ENCODE measurements at places on chromosomes 7 and 10.

GRCh38 chr10:59362144-59362958 lies at the start of gene FAM13C:
Gene FAM13C, minus strand, starts transcription at chr10:59362549. Its CDS starts 89 bp downstream, at chr10:59362460.
- DNase-seq, result no peak

- no peak for DNase-seq
Measured at GRCh38 chr7:51075681-51076580, 240.7 kb downstream of the COBL start.

GRCh38 chr10:44253769-44254462 lies 131.0 kb downstream of the CXCL12 start:
- DNase-seq, result no peak

DNA sequence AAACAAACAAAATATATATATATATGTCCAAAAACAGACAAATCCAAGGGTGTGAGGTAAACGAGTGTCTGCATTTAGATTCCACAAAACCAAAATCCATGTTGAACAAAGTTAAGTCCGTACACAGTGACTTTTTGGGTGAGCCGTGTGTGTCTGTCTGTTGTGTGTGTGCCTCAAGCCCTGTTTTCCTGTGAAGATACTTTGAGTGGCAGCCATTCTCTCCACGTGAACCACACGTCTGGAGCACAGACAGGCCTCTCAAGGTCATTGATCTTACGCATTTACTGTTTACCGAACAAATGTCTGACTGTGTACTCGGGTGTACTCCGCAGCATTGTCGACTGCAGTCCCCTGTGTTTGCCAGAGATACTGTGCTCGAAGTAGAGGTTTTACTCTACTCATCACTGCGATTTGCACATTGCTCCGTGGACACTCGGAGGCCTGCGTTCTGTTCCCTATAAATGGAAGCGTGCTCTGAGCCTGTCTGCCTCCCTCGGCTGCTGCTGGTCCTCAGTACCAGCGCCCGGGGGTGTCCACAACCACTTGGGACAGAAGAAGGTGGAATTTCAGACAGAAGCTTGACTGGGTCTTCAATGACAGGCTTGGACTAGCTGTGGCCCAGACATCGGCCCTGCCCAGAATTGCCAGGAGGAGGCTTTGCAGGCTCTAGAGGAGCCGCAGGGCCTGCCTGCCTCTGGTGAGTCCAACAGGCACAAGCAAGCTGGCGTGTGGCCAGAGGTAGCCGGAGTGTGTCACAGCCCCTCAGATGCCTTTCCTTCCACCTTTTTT lies 22.1 kb downstream of the CYP17A1 start:
- no peak for DNase-seq

DNA sequence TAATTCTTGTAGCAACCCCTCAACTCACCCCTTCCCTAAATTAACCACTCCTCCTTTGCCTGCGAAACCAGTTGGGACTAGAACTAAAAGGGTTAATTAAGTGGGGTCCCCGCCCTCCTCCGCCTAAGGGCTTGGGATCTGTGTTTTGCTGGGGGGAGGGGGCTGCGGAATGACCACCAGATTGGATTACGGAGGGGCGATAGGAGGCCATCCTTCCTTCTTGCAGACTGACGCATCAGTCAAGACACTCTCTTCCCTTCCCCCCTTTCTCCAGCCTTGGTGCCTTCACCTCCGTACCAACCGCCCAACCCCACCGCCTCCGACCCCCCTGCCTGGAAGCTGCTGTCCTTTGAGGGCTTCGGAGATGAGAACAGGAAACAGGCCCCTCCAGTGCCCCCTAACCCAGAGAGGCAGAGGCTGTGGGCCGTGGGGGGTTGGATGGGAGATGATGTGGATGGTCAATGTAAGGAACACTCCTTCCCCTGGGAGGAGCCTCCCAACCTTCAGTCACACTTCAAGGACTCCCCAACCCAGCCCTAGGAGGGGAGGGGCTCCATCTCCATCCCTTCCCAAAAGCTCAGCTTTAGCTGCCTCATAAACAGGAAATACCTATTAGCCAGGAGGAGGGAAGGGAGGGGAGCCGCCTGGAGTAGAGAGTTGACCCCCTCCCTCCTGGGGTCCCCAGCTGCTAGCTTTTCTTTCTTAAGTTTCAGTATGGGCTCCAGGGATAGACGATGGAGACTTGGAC lies 997 bp upstream of the LDB1 start:
- peak; percentile 34 for DNase-seq

DNA sequence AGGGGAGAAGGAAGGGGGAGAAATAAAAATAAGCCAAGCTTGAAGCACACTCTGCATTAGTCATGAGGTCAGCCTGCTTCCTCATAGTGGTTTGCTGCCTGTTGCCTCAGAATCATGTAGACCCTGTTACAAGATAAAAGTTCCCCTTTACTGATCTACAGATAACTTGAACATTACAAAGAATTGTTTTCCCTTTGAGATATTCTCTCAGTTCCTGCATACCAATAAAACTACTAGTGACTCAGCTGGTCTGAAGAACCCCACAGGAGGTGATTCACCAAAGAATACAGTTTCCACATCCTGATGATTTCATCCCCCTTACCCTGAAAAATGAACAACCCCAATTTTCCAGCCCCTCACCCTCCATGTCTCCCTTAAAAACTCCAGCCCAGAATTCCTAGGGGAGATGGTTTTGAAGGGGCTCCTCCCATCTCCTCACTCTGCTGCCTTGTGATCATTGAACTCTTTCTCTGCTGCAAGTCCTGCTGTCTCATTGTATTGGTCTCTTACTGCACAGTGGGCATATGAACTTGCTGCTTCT lies 31.5 kb upstream of the NRP1 start:
- DNase-seq, result peak; percentile 14

DNA sequence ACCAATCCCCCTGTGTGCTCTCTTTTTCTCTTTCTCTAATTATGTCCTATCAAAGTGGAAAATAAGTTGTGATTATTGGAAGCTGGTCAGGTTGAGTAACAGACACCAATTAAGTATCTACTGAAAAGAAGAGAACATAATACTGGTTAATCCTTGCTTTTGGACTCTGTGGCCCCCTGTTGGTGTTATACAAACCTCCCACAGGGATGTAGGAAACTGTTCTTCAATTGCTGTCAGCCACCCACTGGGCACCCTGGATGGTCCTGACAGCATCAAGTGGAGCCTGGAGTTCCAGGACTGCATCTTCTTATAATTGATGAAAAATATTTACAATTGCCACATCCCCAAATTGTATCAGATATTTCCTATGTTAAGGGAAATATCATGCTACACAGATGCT lies 939.7 kb downstream of the KCNMA1 start:
- DNase-seq, result no peak

- no peak for DNase-seq
Measured at GRCh38 chr7:25633426-25634036, 405.2 kb upstream of the NPVF start.

DNA sequence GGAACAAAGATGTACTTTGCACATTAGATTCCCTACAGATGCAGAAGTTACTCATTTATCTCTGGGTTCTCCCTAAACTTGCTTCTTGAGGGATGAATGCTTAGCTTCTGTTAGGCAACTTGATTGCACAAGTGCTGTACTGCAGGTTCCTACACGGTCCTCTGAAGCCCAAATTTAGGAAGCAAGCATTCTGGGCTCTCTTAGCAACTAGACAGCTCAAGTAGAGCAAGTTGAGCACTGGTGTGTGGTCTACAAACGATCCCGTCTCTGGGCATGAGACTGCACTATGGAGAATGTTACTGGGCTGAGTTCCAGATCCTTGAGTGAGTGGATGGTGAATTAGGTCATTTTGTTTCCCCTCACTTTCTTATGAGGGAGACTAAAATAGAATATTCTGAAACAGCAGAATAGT lies 14.3 kb downstream of the SEMA3D start:
- no peak for DNase-seq

- no peak for DNase-seq
Measured at GRCh38 chr10:47396311-47396717, 12.2 kb upstream of the ZNF488 start.

- no peak for DNase-seq
Measured at GRCh38 chr10:103668351-103669242, 175.1 kb downstream of the NEURL1 start.

DNA sequence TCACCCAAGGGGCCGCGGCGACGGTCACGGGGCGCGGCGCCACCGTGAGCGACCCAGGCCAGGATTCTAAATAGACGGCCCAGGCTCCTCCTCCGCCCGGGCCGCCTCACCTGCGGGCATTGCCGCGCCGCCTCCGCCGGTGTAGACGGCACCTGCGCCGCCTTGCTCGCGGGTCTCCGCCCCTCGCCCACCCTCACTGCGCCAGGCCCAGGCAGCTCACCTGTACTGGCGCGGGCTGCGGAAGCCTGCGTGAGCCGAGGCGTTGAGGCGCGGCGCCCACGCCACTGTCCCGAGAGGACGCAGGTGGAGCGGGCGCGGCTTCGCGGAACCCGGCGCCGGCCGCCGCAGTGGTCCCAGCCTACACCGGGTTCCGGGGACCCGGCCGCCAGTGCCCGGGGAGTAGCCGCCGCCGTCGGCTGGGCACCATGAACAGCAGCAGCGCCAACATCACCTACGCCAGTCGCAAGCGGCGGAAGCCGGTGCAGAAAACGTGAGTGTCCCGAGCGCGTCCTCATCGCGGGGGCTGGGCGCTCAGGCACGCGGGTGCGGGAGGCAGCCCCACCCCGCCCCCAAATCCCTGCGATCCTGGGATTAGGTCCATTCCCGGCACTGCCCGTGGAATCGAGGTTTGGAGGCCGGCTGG lies 509 bp downstream of the AHR start:
- DNase-seq, result peak; percentile 43
